Esophagus squamous epithelium (tissue), 5 donors: ENCODE measurements at places on chromosomes 2 and 18.

DNA sequence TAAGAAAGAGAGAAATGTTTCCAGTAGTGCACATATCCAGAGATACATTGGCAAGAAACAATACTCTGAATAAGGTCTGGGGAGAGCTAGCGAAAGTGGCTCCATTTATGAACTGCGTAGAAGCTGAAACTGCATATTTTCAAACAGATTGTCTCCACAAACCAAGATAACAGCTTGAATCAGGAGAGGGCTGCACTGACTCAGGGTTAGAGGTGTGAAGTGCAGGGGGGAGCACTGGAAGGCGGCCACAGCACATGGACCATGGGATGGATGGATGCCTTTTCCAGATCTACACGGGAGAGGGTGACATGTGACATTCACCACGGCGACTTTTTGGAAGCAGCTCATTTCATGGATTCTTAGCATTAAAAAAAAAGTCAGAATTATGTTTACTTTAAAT lies 729.4 kb downstream of the RNF144A start:
- DNase-seq: no peak

DNA sequence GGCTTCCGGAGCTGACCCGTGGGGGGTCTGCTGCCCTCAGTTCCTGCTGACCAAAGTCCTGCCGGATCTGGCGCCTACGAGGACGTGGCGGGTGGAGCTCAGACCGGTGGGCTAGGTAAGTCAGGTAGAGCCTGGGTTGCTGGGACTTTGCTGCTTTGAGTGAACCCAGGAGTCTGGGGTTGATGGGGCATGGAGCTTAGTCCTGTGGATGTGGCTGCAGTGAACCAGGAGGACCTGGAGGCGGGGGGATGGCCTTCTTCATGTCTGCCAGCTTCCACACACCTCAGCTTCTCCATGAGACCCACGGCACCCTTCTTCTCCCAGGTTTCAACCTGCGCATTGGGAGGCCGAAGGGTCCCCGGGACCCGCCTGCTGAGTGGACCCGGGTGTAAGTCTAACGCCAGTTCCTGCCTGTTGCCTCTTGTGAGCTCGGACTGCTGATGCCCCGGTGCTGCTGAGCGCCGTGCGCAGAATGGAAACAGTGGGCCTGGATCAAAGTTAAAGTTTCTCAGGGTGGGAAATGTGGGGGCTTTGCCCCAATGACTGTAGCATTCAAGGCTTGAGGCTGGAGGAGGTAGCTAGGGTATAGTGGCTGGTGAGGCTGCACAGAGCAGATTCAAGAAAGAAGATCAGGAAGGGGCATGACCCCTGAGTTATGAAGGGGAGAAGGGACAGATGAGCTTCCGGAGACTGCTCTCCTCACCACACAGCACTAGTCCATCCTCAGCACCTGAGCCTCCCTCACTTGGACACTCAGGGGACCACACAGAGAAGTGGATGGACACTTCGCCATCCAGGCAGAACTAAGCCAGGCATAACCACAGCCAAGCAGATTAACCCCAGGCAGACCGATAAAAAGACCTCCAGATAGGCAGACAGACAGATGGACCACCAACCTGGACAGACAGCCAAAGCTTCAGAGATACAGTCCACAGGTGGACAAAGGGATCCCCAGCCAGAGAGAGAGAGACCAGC lies 17.3 kb downstream of the PTPN18 start:
- no peak for DNase-seq

GRCh38 chr18:8081872-8082553 lies 514.9 kb downstream of the PTPRM start:
- DNase-seq: no peak

- DNase-seq: no peak
Measured at GRCh38 chr2:148106331-148106730, 85.4 kb downstream of the MBD5 start.

- DNase-seq: no peak
Measured at GRCh38 chr2:64277101-64277849, 133.1 kb upstream of the PELI1 start.

DNA sequence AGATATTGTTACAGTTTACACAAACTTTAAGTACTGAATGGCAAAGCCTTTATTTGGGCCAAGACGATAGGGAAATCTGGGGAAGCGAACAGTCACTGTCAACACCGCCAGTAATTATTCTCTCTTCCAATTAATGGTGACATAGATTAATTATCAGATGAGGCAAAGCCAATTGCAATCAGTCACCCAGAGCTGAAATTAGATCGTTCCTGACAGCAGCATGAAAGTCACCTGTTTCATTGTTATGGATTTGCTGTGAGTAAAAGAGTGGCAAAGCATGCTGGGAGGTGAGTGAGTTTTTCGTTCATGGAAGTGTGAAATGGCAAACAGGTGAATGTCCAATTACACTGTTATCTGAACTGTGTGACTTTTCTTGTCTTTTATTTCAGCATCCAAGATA lies 164.8 kb upstream of the KLHL14 start:
- no peak for DNase-seq

GRCh38 chr2:160368988-160369930 lies 124.3 kb downstream of the RBMS1 start:
- no peak for DNase-seq

GRCh38 chr2:241121008-241121407 lies 18.9 kb upstream of the MTERF4 start:
- DNase-seq: no peak
